PC-9 (cell line): ENCODE measurements at places on chromosomes 12 and 14. TPM values are rescaled to one million over a fixed set of nuclear protein-coding genes. Genes with fewer than 3 reads are reported as not detected.

Gene RNASE7
- not detected in 2 replicates for total RNA-seq

Gene UBR7
- 9.3 and 14.3 TPM in 2 replicates for total RNA-seq

Gene IAPP
- total RNA-seq, result not detected in 2 replicates

Gene NEMF
- total RNA-seq, result 49.7 and 67.6 TPM in 2 replicates

Gene MANSC4
- not detected in 2 replicates for total RNA-seq

Gene JDP2
- total RNA-seq, result 186 and 300 TPM in 2 replicates

Gene PTPN6
- total RNA-seq, result 84.1 and 92.7 TPM in 2 replicates

Gene TSPAN8
- 1.9 and 2.9 TPM in 2 replicates for total RNA-seq

Gene USP44
- 1.0 and 1.3 TPM in 2 replicates for total RNA-seq

Gene RNF41
- 29.5 and 33.4 TPM in 2 replicates for total RNA-seq

Gene PPP1R1A
- not detected in 2 replicates for total RNA-seq

Gene PRR4
- 5.1 and 7.1 TPM in 2 replicates for total RNA-seq

Gene ADAM20
- 0.94 and 1.9 TPM in 2 replicates for total RNA-seq

Gene CCDC197
- not detected in 2 replicates for total RNA-seq

Gene BICDL1
- total RNA-seq, result 14.4 and 18.6 TPM in 2 replicates

Gene EML1
- 1.8 and 2.4 TPM in 2 replicates for total RNA-seq

Gene SLCO1B1
- total RNA-seq, result 0.30 and 0.50 TPM in 2 replicates
